ENCODE measurements at places on chromosomes 1 and 21.

- DNase-seq: no peak
Measured at GRCh38 chr21:45747802-45748445, 104.4 kb downstream of the PCBP3 start.

- DNase-seq: no peak
Measured at GRCh38 chr1:34904236-34905097, 25.0 kb downstream of the DLGAP3 start.

DNA sequence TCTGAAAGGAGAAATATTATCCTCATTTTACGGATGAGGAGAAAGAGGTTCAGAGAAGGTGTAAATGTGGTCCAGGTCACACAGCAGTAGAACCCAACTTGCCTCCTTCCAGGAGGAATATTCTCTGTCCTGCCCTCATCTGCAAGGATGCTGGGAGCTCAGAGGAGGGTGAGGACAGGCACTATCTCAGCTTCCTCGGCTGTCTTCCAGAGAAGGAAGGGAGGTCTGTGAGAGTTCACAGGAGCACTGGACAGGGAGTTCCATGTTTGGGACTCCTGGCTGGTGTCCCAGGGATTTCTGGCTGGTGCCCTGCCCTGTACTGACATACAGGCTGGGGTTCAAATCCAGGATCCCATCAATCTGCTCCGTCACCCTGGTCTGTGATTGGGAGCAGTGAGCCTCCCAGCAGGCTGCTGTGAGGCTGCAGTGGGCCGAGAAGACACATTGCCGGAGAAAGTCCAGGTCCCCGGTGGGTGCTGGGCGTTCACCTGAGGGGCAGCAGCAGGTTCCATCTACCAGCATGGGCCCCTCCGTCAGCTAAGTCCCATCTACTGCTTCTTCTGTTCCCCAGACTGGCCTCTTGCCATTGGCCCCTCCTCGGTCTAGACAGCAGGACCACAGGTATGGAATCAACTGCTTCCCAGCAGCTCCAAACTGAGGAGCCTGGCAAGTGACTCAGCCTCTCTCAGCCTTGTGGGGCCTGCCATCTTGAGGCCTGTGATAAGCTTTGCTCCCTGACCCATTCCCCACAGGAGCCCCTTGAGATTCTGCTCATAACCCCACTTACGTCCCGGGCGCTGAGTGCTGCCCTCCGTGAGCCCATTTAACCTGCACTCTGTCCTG is 8.5 kb upstream of the BSND start:
- DNase-seq: no peak

DNA sequence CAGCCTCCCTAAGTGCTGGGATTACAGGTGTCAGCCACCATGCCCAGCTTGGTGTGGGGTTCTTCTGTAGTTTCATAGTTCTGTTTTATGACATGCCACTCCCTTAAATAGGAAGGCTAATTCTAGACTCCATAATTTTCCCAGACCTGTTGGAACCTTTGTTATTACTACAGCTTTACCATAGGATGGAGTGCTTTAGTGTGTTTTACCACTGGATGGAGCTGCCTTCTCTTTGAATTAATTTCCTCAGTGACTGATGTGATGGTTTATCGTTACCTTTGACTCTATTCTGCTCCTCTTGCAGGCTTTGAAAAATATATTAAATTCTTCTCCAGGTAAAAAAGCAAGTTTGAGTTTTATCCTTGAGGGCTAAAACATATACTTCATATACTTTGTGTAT is 84.6 kb upstream of the NEK7 start:
- peak; percentile 1 for DNase-seq

GRCh38 chr1:224058303-224058702 is 55.6 kb upstream of the FBXO28 start:
- DNase-seq: no peak

DNA sequence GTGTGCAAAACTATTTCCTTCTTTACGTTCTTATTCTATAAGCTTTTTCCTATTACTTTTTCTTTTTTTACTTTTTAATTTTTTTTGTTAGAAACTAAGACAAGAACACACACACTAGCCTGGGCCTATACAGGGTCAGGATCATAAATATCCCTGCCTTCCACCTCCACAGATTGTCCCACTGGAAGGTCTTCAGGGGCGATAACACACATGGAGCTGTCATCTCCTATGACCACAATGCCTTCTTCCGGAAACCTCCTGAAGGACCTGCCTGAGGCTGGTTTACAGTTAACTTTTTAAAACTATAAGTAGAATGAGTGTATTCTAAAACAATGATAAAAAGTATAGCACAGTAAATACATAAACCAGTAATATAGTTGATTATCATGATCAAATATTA is 10.3 kb upstream of the FAM89A start:
- DNase-seq: no peak

DNA sequence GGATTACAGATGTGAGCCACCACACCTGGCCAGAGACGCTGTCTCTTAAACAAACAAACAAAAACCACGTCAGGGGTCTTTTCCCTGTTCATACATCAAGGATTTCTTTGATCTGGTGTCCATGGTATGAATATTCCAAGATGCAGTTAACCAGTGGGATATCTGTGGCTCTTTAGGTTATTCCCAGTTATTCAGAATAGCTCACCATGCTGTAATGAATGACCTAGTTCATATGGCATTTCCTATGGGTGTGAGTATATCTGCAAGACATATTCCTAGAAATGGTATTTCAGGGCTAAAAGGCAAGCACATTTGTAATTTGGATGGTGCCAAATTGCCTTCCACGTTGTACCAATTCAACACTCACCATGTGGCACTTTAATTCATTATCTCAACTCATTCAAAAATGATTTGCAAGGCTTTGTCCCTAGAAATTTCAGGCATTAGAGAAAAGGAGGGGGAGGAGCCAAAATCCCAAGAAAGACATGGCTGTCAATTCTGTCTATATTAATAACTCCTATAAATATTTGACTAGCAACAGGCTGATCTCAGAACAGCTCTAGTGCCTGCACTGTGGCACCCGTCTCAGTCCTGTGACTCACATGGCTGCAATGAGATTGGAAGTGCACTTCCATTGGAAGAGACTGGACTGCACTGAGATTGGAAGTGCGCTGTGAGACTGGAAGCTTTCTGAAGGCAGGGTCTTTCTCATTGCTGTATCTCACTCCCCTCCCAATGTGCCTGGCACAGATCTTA is 6.0 kb upstream of the STMN1 start:
- peak; percentile 78 for DNase-seq

DNA sequence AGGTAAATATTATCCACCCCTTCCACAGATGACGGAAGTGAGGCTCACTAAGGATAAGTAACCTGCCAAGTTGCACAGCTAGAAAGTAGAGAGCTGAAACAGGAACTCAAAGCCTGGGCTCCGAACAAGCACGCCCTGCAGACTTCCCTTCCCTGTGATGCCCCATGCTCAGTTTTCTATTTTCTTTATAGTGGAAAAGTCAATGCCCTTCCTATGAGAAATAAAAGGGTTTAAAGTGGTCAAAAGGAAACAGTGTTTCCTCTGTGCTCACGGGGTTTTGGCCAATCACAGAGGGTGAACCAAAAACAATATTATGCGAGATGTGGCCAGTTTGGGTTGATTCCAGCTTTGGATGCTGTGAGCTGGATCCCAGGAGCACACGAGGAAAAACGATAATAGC is 44.5 kb downstream of the DDR2 start:
- DNase-seq: no peak

GRCh38 chr1:39976732-39977131 is 21.8 kb downstream of the MFSD2A start:
- DNase-seq: no peak

- no peak for DNase-seq
Measured at GRCh38 chr1:45922374-45922773, 119.0 kb downstream of the MAST2 start.

DNA sequence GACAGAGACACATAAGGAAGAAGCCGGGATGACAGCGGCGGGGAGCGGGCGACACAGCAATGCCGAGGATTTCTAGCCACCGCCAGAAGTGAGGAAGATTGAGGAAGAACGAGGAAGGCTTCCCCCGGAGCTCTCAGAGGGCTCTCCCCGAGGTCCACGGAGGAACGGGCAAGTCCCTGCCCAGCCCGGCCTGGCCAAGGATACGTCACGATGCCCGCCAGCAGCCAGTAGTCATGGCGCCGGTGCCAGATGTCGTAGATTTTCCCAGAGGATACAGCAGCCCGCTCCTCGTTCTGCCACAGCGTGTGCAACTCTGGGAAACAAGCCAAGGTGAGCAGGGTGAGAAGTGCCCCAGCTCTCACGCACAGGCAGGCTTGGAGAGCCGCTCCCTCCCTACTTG is 65.9 kb downstream of the KCNAB2 start:
- DNase-seq: no peak

GRCh38 chr1:24167008-24167407 is 20.1 kb downstream of the IFNLR1 start:
- no peak for DNase-seq

DNA sequence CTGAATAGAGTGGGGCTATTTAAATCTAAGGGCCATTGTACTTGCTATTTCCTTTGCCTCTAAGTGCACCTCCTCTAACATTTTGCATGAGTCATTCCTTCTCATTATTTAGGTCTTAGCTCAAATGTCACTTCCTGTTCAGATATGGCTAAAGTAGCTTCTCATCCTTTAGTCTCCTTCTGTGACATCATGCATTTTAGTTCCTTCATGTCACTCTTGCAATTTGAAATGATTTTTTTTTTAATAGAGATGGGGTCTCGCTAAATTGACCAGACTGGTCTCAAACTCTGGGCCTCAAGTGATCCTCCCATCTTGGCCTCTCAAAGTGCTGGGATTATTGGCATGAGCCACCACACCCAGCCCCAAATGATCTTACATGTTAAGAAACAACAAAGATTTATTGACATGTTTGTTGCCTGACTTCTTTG is 6.6 kb downstream of the TBX19 start:
- no peak for DNase-seq

DNA sequence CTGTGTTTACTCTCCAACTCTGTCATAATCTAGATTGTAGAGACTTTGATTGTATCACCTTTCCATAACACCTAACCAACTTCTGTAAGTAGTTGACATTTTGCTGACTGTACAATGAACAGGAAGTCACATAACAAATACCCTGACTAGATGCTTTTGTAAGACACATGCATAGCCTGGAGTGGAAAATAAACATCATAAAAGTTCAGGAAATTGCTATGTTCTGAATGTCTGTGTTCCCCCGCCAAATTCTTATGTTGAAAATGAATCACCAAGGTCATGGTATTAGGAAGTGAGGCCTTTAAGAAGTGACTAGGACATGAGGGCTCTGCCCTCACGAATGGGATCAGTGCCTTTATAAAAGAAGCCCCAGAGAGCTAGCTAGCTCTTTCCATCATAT is 40.4 kb upstream of the ZSWIM5 start:
- DNase-seq: peak; percentile 34

GRCh38 chr1:33274446-33274845 is 18.2 kb downstream of the ZNF362 start:
- DNase-seq: no peak

- DNase-seq: no peak
Measured at GRCh38 chr1:10733474-10734366, 62.7 kb downstream of the CASZ1 start.

DNA sequence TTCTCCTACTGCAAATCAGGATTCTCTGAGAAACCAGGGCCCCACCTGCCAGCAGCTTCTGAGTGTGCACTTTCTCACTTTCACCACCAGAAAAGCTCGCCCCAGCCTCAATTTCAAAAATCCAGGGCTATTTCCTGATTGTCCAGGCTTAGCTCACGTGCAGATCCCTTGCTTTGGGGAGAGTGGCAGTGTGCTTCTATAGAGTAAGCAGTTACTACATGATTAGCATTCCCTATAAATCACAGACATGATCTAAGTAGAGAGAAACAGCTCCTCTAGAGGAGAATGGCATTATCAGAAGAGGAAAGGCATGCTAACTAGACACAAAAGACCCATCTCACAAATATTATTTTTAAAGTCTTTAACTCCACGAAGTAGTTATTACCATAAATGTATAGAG is 456.0 kb upstream of the PKN2 start:
- DNase-seq: no peak

- no peak for DNase-seq
Measured at GRCh38 chr1:20753589-20753988, 21.1 kb upstream of the SH2D5 start.

DNA sequence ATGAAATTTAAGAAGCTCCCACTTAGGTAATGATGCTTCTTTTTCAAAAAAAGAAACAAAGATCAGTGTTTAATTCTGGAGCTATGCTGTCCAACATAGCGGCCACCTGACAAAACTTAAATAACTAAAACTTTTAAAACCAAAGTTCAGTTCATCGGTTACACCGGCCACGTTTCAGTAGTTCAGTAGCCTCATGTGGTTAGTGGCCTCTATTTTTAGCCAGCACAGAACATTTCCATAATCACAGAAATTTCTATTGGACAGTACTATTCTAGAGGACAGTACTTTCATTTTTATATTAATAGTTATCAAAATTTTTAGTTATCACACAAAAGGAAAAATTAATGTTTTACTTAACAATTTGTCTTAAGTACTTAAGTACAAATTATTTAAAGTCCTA is 141.0 kb downstream of the USP25 start:
- DNase-seq: no peak

DNA sequence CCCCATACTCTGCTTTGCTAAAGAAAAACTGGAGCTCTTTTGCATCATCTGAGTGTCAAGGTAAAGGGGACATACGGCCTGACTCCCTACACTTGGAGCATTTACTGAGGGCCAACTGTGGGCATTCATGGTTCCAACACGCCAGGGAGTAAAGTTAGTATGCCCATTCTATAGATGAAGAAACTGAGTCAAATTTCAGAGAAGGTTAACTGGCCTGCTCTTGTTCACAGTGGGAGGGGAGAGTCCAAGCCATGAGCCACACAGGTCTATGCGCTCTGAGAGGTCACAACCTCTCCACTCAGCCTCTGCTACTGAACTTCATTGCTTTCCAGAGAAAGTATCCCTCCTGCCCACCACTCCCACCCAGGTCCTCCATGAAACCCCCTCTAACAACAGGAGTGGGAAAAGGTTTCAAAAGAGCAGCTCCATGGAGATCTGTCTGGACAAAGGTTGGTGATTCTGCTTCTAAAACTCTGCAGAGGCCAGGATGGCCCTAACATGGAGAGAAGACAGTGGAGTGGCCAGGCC is 6.8 kb upstream of the KCNN3 start:
- no peak for DNase-seq

DNA sequence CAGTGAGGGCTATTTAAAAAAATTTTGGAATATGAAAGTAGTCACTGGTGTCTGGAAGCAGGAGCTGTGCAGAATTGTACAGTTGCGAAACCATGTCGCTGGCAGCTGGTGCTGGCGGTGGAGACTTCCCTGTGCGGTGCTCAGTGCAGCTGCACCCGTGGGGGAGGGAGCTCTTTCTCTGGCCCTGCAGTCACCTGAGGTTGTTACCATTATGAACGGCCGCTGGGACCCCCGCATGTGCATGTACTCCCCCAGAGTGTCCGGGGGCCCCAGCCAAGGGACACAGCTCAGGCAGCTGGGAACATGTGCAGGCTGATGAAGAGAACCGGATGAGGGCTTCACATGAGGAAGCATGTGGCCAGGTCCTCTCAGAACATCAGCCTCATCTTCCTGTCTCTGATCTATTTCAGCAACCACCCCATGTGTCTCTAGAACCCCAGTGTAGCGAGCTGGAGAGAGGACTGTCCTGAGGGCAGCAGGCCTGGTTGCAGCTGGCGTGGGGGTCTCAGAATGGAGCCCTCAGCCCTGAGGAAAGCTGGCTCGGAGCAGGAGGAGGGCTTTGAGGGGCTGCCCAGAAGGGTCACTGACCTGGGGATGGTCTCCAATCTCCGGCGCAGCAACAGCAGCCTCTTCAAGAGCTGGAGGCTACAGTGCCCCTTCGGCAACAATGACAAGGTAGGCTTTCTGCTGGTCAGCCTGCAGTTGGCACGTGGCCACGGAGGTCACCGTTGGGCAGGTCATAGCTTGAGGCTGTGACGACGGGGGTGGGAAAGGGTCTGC is at the start of gene TRPM2:
Gene TRPM2 (plus strand): TSS at position 431 of the 780 bp plus-strand sequence. CDS start 80 bp downstream, at position 511.
- DNase-seq: no peak

- no peak for DNase-seq
Measured at GRCh38 chr21:44057960-44058651, 46.0 kb downstream of the TRAPPC10 start.
